ENCODE measurements at places on chromosomes 6 and 20.

GRCh38 chr6:165098165-165098564 is 211.2 kb downstream of the C6orf118 start:
- no peak for DNase-seq

DNA sequence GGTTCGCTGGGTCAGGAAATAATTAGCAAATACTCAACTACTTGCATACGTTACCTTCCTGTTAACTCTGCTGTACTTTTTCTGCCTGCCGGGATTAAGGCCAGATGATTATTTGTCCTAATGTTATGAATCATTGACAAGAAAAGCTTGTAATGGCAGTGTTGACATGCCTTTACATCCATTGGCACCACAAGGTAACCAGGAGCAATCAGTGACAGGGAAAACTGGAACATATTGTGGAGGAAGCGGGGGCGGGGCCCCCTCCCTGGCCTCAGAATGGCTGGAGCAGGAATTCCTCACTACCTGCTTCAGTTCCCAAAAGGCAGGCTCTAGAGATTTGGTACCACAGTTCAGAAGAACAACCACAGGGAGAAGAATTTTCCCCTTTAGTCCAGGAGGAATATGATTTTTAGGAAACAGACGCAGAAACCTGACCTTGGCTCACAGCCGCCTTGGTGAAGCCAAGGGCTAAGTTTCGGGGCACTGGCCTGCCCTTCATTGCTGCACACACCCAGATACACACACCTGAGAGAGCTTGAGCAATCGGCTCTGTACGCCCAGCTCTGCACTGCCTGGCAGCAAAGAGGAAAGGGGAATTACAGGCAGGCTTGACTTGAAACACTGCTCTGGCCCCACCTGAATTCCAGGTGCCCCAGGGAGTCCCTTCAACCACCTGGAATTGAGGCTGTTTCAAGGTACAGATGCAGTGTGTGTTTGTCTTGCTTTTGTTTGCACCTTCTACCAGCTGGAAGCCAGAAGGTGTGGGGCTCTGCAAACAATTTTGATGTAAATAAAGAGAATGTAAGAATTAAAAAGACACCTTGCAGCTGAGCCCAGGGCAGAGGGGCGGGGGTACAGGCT is 89.8 kb downstream of the MYB start:
- no peak for DNase-seq

DNA sequence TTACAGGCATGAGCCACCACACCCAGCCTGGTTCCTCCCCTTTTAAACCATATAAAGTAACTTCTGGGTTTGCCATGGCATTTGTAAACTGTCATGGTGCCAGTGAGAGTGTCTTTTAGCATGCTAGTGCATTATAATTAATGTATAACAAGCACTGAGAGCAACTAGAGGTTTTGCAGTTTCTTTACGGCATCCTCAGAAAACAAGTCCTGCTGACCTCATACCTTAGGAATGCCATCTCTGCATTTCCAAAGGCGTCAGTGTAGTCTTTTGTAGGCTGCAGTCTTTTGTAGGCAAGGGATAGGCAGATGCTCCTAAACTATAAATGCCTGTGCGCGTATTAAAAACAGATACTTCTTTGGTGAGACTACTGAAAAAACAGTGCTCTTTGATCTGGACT is 75.0 kb upstream of the EZR start:
- DNase-seq, result no peak

DNA sequence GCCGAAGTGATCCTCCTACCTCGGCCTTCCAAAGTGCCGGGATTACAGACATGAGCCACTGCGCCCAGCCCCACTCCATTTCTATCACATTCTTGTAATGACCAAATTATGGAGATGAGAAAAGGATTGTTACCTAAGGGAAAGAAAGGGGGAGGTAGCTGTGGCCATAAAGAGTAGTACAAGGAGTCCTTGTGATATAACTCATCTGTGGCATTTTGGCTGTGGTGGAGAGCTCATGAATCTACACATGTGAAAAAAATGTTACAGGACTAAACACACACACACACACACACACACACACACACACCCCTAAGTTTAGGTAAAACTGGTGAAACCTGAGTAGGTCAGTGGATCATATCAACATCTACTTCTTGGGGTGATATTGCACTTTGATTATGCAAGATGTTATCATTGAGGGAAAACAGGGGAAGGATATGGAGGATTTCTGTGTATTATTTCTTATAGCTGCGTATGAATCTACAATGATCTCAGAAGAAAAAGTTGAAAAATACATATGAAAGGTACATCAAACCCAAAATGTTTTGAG is 251.5 kb downstream of the TSHZ2 start:
- DNase-seq, result no peak

DNA sequence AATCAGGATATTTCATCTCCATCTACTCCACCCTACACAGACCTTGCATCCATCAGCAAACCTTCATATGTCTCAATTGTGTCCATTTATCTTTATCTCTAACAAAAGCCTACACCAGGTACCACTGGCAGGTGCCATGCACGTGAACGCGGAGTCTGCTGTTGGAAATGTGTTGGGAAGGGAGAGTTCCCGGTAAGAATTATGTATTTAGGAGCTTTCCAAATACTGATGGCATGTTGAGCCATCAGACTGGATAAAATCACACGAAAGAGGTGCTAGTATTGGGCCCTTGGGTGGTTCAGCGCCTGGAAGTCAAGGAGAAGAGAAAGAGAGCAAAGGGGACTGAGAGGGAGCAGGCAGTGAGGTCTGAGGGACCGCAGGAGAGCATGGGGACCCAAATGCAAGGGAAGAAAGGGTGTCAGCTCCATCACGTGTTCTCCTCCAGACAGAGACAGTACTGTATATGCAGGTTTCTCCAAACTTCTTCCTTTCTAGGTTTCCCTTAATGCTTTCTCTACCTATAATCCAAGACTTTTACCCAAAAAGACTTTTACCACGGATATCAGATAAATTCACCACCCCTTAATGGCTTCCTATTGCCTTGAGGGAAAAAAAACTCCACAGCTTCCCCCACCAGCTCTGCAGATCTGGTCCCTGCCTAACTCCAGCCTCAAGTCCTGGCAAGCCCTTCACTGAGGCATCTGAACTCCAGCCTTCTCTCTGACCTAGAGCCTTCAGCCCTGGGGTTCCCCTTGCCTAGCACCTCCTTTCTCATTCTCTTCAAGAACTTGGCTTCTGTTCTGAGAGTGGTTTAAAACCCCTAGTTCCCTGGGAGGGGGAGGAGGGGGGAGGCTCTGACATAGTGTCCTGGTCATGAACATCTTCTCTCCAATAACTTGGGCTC is 4.8 kb upstream of the ZNF217 start:
- no peak for DNase-seq

- no peak for DNase-seq
Measured at GRCh38 chr20:58011106-58011946, 217.1 kb downstream of the ANKRD60 start.

DNA sequence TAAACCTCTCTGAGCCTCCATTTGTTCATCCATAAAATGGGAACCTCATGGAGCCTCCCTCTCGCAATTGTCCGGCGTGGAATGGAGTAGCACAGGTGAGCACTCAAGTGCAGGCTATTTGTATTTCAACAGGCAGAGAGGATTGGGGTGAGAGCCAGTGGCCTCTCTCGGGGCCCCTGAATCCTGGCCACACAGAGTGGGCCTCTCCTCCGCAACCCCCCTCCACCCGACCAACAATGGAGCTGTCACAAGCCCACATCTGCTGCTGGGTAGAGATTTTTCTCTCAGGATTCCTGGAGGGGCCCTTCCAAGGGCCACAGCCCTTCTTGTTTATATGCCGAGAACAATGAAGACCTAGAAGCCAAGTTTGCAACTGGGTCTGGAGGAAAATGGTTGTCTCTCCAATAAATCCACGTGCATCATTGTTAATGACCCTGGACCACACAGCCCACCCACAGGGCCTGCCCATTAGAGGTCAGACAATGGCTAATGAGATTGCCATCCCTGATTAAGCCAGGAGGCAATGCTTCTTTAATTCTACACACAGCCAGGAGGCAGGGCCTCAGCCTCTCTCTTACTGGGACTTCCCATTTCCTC is 233.0 kb downstream of the ANKRD60 start:
- no peak for DNase-seq

GRCh38 chr20:32674362-32674789 is 635 bp upstream of the C20orf203 start:
- peak; percentile 68 for DNase-seq

GRCh38 chr6:107612762-107613415 is 123.0 kb downstream of the SOBP start:
- DNase-seq, result no peak

DNA sequence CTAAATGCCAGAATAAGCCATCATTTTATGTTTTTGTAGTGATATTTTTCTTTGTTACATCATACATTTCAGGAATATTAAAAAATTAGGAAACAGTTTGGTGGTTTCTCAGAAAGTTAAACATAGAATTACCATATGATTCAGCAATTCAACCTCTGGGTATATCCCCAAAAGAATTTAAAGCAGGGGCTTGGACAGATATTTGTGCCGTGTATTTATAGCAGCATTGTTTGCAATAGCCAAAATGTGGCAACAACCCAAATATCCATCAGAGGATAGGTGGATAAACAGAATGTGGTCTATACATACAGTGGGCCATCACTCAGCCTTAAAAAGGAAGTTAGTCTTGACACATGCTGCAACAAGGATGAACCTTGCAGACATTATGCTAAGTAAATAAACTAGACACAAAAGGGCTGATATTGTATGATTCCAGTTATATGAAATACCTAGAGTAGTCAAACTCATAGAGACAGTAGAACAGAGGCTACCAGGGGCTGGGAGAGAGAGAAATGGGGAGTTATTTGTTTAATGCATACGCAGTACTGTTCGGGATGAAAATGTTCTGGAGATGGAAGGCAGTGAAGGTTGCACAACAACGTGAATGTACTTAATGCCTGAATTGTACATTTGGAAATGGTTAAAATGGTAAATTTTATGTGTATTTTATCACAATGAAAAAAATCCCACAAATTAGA is 18.9 kb upstream of the TRAF3IP2 start:
- no peak for DNase-seq

DNA sequence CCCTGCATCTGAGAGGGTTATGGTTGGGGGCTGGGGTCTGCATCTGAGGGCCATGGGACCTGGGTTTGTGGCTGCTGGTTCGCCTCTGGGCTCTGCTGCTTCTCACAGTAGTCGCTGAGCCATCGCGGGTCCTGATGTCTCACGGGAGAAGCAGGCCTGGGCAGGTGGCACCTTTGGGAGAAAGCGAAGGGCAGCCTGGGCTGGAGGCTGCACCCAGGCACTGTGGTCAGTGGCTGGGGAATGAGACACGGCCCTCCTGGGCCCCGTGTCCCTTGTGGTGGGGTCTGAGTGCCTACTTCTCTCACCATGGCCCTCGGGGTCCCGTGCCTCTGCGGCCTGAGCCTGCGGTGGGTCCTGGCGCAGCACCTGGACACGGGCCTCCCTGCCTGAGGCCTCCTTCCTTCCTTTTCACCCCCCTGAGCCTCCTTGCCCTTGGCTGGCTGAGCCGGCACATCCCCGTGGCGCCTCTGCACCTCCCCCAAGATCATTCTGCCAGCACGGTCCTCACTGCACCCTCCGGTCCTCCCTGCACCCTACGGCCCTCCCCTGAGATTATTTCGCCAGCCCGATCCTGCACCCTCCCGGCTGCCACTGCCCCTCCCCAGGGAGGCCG is 206.0 kb downstream of the ERMARD start:
- no peak for DNase-seq

DNA sequence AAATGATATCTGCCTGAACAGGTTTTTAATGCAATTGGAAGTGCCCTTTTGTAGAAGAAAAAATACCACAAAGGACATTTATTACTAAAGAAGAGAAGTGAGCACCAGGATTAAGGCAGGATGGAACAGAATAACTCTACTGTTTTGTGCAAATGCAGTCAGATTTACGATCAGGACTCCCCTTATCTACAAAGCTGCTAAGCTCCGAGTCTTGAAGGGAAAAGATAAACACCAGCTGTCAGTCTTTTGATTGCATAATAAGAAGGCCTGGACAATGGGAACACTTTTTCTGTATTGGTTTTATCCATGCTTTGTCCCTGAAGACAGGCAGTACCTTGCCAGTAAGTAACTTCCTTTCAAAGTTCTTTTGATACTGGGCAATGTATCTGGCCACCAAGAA is 797.9 kb upstream of the SLC35B3 start:
- no peak for DNase-seq

GRCh38 chr20:63895202-63895951 is 451 bp downstream of the DNAJC5 start:
- no peak for DNase-seq

DNA sequence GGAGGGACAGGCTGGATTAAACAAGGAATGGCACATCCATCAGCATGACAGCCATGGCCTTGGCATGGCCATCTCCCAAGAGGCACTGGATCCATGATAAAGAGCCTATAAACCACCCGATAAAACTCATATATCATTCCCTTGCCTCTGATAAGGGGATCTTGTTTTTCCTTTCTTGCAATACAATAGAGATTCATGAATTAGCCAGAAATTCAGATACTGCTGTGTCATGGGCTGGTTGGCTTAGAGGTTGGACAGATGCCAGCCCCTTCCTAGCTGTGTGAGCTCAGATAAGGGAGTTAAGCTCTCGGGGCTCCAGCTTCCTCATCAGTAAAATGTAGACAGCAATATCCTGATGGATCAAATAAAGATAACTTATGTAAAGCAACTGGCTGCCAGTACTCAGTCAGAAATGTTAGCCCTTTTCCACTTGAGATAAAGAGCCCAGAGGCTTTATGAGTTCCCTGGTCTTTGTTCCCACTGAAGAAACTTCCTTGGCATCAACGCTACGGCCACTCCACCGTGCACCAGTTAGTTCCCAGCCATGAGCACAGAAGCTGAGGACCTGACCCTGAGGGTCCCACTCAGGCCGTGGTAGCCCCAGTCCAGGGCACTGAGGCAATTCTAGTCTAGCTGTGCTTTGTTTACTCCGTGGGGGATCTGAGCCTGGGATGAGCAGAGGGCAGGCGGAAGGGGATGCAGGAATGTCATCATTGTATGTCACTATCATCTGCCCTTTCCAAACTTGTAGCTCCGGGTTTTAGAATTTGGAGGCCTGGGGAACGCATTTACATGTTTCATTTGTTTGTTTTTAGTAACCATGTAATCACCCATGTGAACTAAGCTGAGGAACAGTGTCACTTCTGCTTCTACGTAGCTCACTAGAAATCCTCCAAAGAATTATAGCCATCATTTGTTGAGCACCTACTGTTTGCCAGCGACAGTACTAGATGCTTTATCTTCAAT is 67.2 kb upstream of the TBC1D7 start:
- DNase-seq, result no peak

DNA sequence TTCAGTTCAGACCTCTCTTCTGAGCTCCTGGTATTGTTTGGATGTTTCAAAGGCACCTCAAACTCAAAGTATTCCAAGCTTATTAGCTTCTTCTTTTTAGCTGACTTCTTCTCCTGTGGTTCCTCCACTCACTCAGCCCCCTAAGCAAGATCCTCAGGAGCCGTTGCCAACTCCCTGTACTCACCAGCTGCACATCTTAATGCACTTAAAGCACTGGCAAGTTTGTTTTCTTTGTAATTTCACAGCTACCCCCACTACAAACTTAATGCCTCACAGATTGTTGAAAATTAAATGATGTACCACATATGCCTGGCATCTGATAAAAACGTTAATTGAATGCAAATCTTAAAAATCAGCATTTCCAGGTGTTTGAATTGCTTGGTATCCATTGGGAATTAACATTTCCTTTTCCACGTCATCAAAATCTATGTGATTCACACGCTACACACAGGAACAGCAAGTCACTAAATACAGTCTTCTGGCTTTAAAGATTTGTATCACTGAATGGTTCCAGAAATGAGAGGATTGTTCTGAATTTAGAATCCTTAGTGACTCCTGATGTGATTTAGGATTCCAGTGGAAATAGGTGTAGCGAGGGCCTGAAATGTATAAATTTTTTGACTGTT is 24.5 kb downstream of the CALHM6 start:
- DNase-seq, result no peak

GRCh38 chr6:142443532-142443931 is 141.7 kb downstream of the ADGRG6 start:
- DNase-seq, result no peak
